ENCODE measurements at places on chromosomes 3 and 15.

DNA sequence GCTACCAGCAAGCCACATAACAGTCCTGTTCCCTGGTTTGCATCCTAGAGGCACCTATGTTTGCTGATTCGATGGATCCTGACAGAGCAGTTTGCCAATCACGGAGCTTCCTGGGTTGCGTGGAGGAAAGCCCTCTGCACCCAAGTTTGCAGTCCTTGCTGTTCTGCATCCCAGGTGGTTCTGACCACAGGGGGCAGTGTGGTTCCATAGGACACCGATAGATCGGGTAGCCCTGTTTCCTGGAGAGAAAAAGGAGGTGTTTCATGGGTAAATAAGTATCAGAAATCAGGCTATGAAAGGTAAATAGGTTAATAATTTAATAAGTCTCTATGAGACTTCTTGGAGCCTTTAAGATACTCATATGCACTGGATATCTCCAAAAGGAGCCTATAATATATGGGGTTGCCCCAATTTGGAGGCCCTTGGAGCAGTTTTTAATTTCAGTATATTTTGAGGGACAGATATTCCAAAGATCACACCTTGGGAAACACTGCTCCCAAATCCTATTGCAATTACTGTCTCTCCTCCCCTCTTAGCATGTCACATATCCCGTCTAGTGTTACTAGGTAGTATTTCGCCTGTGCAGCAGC lies 194.6 kb upstream of the TPM1 start:
- peak; percentile 47 for DNase-seq

DNA sequence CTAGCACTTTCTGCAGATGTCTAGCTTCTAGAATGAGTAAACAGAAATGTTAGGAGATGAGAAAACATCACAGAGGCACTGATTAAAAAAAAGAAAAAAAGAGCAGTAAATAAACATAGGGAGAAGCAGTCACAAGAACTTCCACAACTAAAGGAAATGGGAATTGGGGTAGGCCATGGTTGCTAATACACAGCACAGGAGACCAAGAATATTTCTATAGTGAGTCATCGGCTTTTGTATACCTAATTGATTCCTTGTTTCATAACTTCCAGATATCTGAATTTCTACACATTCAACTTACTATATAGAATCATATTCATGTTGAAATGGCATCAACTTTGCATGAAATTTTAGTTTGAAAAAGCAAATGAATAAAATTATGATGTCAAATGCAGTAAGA lies 47.3 kb upstream of the TCF12 start:
- peak; percentile 51 for DNase-seq

- DNase-seq: no peak
Measured at GRCh38 chr15:63979262-63979793, 67.0 kb downstream of the DAPK2 start.

- no peak for DNase-seq
Measured at GRCh38 chr3:5294356-5294755, 106.8 kb downstream of the EDEM1 start.

- no peak for DNase-seq
Measured at GRCh38 chr15:34366271-34367065, 528 bp downstream of the LPCAT4 start.

DNA sequence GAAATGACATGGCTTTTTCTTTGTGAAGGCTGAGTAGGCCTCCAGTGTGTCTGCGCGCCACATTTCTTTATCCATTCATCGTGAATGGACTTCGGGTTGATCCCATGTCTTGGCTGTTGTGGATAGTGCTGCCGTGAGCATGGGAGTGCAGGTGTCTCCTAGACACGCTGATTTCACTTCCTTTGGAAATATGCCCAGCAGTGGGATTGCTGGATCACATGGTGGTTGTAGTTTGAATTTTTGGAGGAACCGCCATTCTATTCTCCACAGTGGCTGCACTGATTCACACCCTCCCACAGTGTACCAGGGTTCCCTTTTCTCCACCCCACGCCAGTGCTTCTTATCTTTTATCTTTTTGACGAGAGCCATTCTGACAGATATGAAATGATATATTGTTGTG lies 171.7 kb downstream of the NSMCE3 start:
- no peak for DNase-seq

DNA sequence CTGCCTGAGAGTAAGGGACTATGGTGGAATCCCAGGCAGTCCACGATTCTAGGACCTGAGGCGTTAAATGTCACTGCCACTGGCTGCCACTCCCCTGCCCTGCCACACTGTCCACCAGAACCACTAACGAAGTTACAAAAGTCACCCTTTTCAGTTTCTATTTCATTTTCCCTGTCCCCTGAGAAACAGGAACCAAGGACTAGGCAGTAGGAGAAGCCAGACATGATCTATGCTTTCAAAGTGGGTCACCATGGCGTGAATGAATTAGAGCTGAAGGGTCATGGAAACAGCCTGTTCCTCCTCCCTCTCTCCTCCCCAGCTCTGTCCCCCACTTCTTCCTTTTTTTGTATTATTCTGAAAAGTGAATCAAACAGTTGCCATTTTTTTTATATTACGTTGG lies 9.1 kb upstream of the ADPRH start:
- DNase-seq: no peak

All from HS-27A (cell line).